Activated CD4-positive, alpha-beta T cell treated with anti-CD3 and anti-CD28 coated beads, Interleukin-2, Interleukin-4, amounts not matched to agents 100 ng/mL and 50 ng/mL, durations not matched to agents 16 hours and 8 hours (primary cell): ENCODE measurements at places on chromosomes 13 and 19.

GRCh38 chr19:6802336-6803035 is 30.0 kb downstream of the VAV1 start:
- peak; percentile 85 for DNase-seq

DNA sequence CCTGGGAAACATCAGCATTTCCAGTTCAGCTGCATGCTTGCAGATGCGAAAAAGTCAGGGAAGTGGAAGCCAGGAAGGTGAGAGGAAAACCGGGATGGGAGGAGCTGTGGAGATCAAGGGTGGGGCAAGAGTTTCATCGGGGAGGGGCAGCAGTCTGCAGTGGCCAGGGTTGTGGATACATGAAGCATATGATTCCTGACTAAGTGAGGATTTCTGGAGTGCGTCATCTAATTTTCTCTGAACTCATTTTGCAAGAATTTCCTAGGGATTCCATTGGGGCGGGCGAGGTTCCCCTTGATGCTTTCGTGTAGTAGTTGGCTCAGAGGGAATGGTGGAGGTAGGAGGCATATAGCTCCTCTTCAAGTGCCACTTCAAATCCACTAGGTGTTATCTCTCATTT is 344.1 kb upstream of the TMTC4 start:
- DNase-seq = no peak

DNA sequence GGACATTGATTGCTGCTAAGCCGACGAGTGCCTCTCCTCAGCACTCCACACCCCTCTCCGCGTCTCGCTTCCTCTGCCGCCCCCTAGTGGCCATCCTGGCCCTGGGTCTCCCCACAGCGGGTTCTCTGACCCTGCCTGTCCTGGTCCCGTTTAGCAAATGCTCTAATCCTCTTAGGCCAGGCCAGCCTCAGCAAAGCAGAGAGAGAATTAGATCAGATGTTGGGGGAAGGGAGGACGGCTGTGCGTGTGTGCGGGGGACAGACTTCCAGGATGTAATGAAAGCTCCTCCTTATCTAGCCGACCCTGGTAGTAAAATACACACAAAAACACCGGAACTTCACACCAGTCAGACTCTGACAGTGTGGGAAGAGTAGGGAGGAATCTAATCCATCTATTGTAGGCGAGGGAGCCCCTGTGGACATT is 4.5 kb downstream of the TPRX2 start:
- peak; percentile 84 for DNase-seq

- DNase-seq = no peak
Observed at GRCh38 chr19:51688671-51689571, 4.2 kb upstream of the SPACA6 start.

GRCh38 chr13:20118268-20119140 is 42.3 kb downstream of the GJA3 start:
- no peak for DNase-seq

DNA sequence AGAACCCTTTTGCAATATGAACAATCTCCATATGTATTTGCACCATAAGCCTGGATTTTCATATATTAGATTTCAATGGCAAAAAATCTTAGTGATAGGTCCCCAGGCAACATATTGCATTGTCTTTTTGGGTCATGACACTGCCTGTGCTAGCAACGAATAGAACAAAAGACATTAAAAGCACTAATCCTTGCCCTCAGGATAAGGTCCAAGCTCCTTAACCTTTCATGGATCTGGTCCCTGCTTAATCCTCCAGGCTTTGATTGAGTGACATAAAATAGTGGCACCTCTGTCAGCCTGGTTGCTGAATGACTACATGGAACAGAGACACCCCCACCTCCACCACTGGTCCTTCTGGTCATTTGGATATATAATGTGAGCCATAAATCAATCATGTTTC is 134.4 kb downstream of the RBM26 start:
- DNase-seq = no peak
